ENCODE measurements at places on chromosomes 4 and X.

GRCh38 chr4:115323106-115323707 lies 209.8 kb upstream of the NDST4 start:
- no peak for DNase-seq

- no peak for DNase-seq
These were observed 3.2 kb downstream of the CDKN2AIP start for GRCh38 chr4:183447646-183448045.

DNA sequence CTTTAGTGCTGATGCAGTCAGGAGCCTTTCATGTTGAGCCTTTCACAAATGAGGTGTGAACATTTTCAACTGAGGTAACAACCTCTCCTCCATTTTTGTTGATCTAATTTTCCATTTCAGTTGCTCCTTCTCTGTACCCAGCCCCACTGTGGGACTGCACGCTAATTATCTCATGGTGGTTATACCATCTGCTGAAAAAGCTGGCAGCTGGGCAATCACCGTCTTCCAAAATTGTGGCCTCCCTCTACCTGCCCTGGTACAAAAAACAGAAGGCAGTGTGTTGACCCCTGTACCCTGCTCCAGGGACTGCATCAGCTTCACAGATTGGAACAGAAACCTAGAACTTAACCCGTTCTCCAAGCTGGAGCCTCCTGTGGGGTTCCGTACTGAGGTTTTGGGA lies 72.4 kb upstream of the LONRF3 start:
- DNase-seq, result no peak

DNA sequence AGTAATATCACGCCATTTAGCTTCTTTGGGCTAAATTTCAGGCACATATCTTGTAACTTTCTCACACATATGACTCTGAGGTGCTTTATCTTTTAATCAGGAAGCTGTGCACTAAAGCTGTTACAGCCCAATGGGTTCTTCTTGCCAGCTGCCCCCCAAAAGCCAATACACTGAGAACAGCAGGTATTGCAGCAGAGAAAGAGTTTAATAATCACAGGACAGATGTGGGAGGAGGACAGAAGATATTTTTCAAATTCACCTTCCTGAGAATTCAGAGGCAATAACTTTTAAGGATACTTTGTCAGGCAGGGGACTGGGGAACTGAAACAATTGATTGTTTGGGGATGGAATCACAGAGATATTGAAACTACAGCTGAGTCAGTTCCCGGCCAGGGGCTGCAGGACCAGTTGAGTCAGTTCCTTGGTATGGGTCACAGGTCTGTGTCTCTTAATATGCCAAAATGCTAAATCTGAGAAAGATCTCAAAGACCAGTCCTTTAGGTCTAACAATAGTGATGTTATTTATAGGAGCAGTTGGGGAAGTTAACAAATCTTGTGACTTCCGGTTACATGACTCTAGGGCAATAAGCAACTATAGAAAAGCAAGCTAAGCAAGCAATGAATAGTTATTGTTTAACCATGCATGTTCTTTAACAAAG lies 28.1 kb downstream of the DDIT4L start:
- DNase-seq, result no peak

- no peak for DNase-seq
These were observed 76.0 kb downstream of the PDLIM5 start for GRCh38 chr4:94527556-94528233.

GRCh38 chr4:149889991-149890390 lies 74.3 kb upstream of the IQCM start:
- DNase-seq, result no peak
